Mesenchymal stem cell (in vitro differentiated cells and primary cell): ENCODE measurements at places on chromosomes 3 and 15.

DNA sequence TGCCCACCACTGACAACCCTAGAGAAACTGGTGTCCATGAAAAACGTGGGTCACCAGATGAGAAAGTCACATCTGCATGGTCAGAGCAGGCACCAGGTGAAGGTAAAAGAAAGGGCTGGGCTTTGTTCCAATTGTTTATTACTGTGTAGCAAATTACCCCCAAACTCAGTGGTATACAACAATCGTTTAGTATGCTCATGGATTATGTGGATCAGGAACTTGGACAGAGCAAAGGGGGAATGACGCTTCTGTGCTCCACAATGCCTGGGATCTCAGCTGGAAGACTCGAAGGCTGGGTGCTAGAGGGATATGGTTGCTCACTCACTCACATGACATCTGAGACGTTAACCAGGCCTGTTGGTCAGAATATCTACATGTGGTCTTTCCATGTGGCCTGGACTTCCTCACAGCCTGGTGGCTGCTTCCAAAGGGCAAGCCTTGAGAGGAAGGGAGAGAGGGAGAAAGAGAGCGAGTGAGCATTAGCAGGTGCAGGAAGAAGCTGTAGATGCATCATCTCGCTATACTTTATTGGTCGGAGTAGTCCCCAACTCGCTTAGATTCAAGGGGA, 44.9 kb downstream of the LPP start:
- DNase-seq = peak; percentile 88

- peak; percentile 80 for DNase-seq
Observed at GRCh38 chr3:167110901-167111300, 269.2 kb downstream of the ZBBX start.

DNA sequence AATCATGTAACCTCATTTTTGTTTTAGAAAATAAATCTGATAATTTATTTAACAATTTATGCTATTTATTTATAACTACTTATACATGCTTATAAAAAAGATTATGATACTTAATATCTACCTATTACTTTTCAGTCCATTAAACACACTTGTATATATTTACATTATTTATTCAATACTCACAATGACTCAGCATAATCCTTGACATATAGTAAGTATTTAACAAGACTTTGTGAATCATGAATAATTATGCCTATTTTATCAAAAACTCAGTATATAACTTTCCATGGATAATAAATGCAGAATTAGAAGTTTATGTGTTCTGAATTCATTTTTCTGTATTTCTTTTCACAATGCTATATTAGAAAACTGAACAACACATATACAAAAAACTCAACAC, 266.0 kb upstream of the STAC start:
- DNase-seq = no peak

- peak; percentile 36 for DNase-seq
Observed at GRCh38 chr3:192818126-192818525, 90.8 kb upstream of the FGF12 start.

- no peak for DNase-seq
Observed at GRCh38 chr3:72990701-72991395, 5.8 kb upstream of the PPP4R2 start.

GRCh38 chr3:30034246-30034991, 572.0 kb upstream of the TGFBR2 start:
- no peak for DNase-seq
